ENCODE measurements at places on chromosomes 7 and 10. TPM values are rescaled to one million over a fixed set of nuclear protein-coding genes. Genes with fewer than 3 reads are reported as not detected.

Gene UPP1
- total RNA-seq: 51.1 TPM

DNA sequence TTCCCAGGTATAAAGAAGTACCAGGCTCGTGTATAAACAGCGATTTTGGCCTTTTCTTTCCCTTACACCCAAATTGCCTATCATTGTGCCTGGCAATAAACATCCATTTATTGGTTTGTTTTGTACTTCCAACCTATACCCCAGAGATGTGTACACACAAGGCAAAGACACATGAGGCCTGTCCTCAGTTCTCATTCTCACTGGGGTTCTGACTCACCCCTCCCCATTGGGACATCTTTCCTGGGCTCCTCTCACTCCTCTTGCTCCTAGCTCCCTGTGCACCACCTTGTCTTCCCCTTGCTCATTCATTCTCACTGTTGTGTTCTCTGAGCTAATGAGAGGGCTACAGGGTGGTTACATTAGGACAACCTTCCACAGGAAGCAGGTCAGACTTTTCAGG, 240.7 kb downstream of the ANK3 start:
- no peak for DNase-seq
- H3K36me3 ChIP-seq: no peaks in the 10 kb centered on the region
- H3K4me1 ChIP-seq: no peaks in the 10 kb centered on the region
- no peak overlapping the region for H3K4me3 ChIP-seq
- H3K27me3 ChIP-seq: peaks cover 3% of the 10 kb centered on the region

Gene TRIM74
- 0.35 TPM for total RNA-seq

DNA sequence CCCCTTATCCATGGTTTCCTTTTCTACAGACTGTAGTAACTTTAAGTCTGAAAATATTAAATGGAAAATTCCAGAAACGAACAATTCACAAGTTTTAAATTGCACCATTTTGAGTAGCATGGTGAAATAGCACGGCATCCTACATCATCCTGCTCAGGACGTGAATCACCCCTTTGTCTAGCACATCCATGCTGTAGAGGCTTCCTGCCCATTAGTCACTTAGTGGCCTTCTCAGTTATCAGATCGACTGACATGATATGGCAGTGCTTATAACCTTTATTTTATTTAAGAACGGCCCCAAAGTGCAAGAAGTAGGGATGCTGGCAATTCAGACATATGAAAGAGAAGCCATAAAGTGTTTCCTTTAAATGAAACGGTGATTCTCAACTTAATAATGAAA, 82.7 kb downstream of the CPXM2 start:
- H3K27me3 ChIP-seq: peaks cover 47% of the 10 kb centered on the region
- no peaks in the 10 kb centered on the region for H3K4me1 ChIP-seq
- no peak for DNase-seq
- no peak overlapping the region for H3K4me3 ChIP-seq
- H3K36me3 ChIP-seq: no peaks in the 10 kb centered on the region
- H3K27ac ChIP-seq: no peak overlapping the region

Gene LRMDA
- total RNA-seq: not detected

GRCh38 chr10:7230036-7230435, 180.8 kb downstream of the SFMBT2 start:
- peaks cover 11% of the 10 kb centered on the region for H3K4me1 ChIP-seq
- no peak overlapping the region for H3K27ac ChIP-seq
- H3K36me3 ChIP-seq: peaks cover 59% of the 10 kb centered on the region
- H3K4me3 ChIP-seq: no peak overlapping the region
- no peaks in the 10 kb centered on the region for H3K27me3 ChIP-seq
- DNase-seq: no peak

DNA sequence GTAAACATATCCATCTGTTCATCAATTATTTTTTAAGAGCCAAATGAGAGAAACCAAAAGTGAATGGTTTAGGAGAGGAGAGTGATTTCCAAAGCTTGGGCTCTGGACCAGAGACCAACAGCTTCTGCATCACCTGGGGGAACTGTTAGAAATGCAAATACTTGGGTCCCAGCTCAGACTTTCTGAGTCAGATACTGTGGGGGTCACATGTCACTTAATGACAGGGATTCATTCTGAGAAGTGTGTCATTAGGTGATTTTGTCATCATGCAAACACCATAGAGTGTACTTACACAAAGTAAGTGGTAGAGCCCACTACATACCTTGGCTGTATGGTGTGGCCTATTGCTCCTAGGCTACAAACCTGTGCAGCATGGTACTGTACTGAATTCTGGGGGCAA, 128.5 kb upstream of the PRR15 start:
- no peaks in the 10 kb centered on the region for H3K27me3 ChIP-seq
- H3K27ac ChIP-seq: no peak overlapping the region
- H3K4me3 ChIP-seq: no peak overlapping the region
- H3K36me3 ChIP-seq: no peaks in the 10 kb centered on the region
- peaks cover 2% of the 10 kb centered on the region for H3K4me1 ChIP-seq
- no peak for DNase-seq

- H3K27ac ChIP-seq: no peak overlapping the region
- H3K4me3 ChIP-seq: no peak overlapping the region
- H3K4me1 ChIP-seq: no peaks in the 10 kb centered on the region
- DNase-seq: no peak
Observed at GRCh38 chr10:126966938-126967337, 61.7 kb downstream of the DOCK1 start.

Gene PSMC2
- total RNA-seq: 170 TPM

Gene SPDYE5
- total RNA-seq: not detected

Gene HOXA1
- total RNA-seq: 0.24 TPM

Gene AIMP2
- 84.4 TPM for total RNA-seq

- H3K27me3 ChIP-seq: no peaks in the 10 kb centered on the region
- H3K36me3 ChIP-seq: peaks cover 6% of the 10 kb centered on the region
- peak overlapping the region; percentile 50 for H3K4me3 ChIP-seq
- peak overlapping the region; percentile 78 for H3K27ac ChIP-seq
Observed at GRCh38 chr10:22022257-22023032, 18.9 kb upstream of the DNAJC1 start.

Gene FRMD4A
- total RNA-seq: 7.2 TPM

- DNase-seq: no peak
- H3K4me1 ChIP-seq: peaks cover 4% of the 10 kb centered on the region
- peaks cover 4% of the 10 kb centered on the region for H3K27me3 ChIP-seq
- no peak overlapping the region for H3K27ac ChIP-seq
- no peaks in the 10 kb centered on the region for H3K36me3 ChIP-seq
- H3K4me3 ChIP-seq: no peak overlapping the region
Observed at GRCh38 chr10:6838118-6838517, 258.0 kb upstream of the PRKCQ start.

Gene BTBD16
- total RNA-seq: not detected

Gene ASIC3
- 3.2 TPM for total RNA-seq

Gene ITGB8
- total RNA-seq: not detected

Gene OGA
- total RNA-seq: 92.2 TPM

DNA sequence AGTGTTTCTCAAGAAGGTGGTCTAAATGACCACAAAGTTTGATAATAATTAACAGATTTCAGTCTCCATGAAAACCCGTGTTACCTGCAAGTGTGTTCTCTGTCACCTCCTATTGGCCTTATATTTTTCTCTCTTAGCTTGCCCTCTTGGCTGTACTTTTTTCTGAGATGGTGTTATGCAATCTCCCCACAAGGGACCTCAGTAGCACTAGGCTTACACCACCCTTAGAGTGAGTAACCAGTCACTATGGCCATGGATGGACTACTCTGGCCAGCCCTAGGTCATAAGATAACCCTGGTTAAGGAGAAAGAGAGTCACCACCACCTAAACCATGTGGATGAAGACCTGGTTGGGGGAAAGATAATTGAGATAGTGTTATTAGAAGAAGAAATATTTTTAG, 76.8 kb downstream of the NPSR1 start:
- no peaks in the 10 kb centered on the region for H3K36me3 ChIP-seq
- DNase-seq: no peak
- H3K27ac ChIP-seq: no peak overlapping the region

Gene BAMBI
- total RNA-seq: 0.68 TPM

Gene KCND2
- total RNA-seq: not detected

DNA sequence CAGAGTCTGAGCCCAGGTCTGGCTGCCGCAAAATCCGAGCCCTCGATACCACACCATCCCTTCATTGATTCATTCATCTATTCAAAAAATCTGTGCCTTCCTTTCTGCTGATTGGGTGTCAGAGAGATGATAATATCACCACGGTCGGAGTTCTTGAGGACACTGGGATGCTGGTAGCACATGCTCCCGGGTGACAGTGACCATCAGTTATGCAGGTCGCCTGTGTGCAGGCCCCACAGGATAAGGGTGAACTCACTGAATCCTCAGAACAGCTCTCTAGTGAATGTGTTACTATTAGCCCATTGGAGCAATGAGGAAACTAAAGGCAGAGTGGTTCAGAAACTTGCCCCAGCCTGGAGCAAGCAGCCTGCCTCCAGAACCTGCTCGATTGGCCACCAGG, 145.1 kb downstream of the SLIT1 start:
- no peak overlapping the region for H3K27ac ChIP-seq
- peaks cover 11% of the 10 kb centered on the region for H3K4me1 ChIP-seq
- peaks cover 5% of the 10 kb centered on the region for H3K27me3 ChIP-seq
- no peak for DNase-seq
- H3K36me3 ChIP-seq: no peaks in the 10 kb centered on the region

DNA sequence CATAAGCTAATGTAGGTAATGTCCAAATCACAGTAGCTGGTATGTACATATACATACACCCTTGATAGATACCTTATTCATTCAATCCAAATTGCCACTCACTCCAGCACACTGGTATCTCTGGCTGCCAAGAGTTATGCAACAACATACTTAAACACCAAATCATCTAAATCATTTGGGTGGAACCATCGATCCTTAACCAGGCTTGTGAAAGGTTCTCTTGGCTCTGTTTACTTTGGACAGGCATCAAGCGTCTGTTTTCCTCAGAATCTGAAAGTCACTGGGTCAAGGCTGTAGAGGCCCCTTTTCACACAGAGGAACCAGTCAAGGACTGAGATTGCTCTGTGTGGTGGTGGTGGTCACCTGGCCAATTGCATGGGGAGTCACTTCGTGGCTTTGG, 24.6 kb downstream of the JAZF1 start:
- peaks cover 25% of the 10 kb centered on the region for H3K36me3 ChIP-seq
- peaks cover 4% of the 10 kb centered on the region for H3K27me3 ChIP-seq
- H3K4me1 ChIP-seq: peaks cover 49% of the 10 kb centered on the region
- H3K4me3 ChIP-seq: no peak overlapping the region

Gene ODAD2
- total RNA-seq: 0.56 TPM

GRCh38 chr10:33381451-33382215, 47.2 kb upstream of the NRP1 start:
- H3K4me1 ChIP-seq: peaks cover 17% of the 10 kb centered on the region
- no peak overlapping the region for H3K4me3 ChIP-seq
- DNase-seq: no peak
- peaks cover 10% of the 10 kb centered on the region for H3K27me3 ChIP-seq
- H3K27ac ChIP-seq: no peak overlapping the region
- no peaks in the 10 kb centered on the region for H3K36me3 ChIP-seq

DNA sequence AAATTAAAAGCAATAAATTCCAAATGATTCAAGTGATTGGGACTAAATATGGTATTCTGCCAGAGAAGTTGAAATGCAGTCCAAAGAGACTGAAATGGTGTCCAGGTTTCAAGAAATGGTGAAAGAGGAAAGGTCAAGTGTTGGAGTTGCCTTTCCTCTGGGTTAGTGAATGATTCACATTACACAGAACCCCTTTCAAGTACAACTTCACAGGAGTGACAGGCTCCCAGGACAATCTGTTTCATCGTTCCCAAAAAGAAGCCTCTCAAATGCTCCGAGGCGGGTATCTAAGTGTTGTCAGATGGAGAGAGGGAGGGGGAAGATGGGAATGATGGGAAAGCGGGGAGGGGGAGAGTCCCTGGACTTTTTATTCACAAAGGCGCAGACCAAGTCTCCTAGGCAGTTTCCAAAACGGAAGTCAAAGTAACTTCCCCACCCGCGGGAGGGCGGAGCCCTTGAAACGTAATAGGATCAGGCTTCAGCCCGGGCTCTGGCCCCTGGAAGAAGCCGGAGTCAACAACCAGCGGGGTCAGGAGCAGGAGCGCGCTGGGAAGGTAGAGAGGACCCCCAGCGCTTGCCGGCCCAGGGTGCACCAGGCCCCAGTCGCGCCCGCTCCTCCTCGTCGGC, 754 bp downstream of the SLC25A13 start:
- H3K4me3 ChIP-seq: peak overlapping the region; percentile 90
- H3K4me1 ChIP-seq: peaks cover 34% of the 10 kb centered on the region
- peaks cover 6% of the 10 kb centered on the region for H3K36me3 ChIP-seq
- peaks cover 6% of the 10 kb centered on the region for H3K27me3 ChIP-seq
- H3K27ac ChIP-seq: peak overlapping the region; percentile 96

Gene KLLN
- total RNA-seq: 0.64 TPM
